ENCODE measurements at places on chromosomes 7 and 10.

DNA sequence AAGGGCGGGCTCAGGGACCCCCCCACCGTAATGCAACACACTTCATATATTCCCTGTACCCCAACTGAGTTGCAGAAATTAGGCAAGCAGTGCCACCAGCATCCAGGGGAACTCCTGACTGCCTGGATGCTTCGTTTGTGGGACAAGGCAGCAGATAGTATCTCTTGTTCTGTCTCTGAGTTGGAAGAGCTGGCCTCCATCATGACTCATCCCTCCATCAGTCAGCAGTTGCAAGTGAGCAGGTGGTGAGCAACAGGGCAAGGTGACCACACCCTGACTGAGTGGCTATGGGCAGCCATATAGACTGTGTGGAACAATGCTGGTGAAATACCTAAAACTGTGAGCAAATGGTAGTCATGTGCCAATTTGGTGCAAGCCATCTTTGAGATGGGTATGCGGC, 22.8 kb upstream of the ADAMTS14 start:
- DNase-seq = no peak

DNA sequence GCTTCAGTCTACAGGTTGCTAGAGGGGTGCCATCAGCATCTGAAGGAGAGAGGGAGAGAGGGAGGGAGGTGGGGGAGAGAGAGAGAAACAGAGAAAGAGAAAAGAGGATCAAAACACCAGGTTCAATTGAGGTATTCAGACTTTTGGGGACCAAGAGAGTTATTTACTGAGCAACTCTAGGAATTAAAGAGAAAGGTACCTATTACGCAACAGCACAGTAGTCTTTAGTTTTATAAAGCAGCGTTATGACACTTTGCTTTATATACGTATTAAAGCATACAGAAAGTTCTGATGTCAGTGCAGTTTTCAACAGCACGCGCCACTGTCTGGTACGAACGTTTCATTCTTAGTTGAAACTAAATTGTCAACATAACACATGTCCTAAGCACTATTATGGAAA, 37.9 kb upstream of the CRYGN start:
- DNase-seq = no peak

DNA sequence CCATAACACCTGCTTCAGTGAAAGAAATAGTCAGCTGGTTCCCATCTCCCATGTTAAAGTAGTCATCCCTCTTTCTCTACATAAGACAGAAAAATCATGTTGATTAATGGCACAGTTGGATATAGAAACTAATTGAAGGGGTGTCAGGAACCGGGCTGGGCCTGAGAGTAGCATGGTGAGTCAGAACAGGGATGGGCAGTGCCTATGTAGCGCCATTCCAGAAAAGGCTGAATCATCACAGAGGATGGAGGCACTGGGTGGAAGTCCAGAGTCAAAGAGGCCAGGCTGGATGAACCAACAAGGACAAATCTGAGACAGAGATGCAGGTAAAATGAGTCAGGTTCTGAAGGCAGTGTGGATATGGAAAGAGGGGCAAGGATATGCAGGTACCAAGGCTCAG, 201.2 kb downstream of the LHFPL3 start:
- DNase-seq = no peak

GRCh38 chr7:96212474-96212873, 109.4 kb downstream of the SLC25A13 start:
- no peak for DNase-seq

DNA sequence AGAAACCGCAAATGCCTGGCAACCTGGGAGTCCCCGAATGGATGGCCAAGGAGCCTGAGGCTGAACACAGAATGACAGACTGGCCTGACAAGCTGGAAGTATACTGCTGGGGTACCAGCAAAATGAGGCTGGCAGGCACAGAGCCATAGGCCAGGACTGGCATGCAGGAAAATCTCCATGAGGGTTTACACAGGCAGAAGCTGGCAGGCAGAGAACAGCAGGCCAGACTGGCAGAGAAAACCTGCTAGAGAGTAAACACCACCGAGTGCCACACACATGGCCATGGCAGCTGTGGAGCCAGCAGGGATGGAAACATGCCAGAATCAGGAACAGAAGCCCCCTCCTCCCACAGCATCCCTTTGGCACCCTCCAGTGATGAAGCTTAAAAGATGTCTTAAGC, 63.4 kb downstream of the CRPPA start:
- DNase-seq = no peak

DNA sequence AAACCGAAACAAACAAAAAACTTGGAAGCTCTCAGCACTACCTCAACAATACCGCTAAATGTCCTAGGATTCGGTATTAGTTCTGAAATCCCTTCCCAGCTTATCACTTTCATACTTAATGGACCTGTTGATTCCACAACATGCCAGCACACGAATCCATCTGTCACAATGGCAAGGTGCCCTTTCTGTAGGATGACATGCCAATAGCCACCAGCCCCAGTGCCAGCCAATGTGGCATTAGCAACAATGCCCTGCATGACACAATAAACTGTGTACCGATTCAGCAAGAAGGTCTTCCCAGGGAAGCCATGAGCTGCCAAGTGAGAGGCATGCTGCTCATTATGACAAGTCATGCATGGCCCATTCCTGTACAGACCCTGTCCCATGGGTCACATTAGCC, 35.6 kb upstream of the CHCHD3 start:
- no peak for DNase-seq

DNA sequence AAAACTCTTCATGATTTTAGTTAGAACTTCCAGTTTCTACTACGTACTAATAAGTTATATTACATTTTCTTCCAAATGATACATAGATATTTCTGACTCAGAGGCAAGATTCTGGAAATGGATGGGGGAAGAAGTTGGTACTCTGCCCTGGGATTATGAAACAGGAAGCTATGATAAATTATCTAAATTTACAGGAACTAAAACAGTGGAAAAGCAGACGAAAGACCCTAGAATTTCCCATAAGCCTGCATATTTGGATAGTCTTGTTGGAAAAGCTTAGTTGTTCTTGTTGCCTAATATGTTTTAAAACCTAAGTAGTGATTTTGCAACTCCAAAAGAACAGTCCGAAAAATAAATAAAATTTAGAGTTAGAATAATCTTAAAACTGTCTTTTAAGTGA, 21.8 kb downstream of the CFAP69 start:
- DNase-seq = no peak
